ENCODE measurements at places on chromosomes 4 and X.

DNA sequence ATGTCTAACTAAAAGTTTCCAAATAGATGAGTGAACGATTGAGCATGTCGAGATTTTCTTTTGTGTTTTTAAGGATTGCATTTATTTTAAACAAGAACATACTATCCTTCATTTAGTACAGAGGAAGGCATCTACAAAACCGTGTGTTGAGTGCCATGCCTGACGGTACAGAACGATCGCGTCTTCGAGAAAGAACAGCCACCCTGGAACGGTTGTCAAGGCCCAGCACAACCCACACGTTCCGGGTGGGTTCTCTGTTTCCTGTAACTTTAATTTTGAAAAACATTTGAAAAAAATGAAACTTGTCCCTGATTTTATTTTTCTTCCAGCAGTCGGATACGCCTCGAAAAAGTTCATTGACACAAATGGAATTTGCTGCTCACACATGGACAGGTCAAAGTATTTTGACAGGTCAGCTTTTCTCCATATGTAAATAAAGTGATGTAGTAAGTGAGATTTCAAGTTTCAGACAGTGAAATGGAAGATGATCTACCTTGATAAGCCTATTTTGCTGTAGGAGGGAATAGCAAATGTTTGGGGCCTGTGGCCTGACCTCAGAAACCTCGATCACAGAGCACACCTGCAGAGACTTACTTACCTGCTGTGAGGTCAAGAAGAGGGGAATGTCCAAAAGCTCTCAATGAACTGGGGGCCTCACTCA is 24.4 kb upstream of the CYP4V2 start:
- no peak for DNase-seq

DNA sequence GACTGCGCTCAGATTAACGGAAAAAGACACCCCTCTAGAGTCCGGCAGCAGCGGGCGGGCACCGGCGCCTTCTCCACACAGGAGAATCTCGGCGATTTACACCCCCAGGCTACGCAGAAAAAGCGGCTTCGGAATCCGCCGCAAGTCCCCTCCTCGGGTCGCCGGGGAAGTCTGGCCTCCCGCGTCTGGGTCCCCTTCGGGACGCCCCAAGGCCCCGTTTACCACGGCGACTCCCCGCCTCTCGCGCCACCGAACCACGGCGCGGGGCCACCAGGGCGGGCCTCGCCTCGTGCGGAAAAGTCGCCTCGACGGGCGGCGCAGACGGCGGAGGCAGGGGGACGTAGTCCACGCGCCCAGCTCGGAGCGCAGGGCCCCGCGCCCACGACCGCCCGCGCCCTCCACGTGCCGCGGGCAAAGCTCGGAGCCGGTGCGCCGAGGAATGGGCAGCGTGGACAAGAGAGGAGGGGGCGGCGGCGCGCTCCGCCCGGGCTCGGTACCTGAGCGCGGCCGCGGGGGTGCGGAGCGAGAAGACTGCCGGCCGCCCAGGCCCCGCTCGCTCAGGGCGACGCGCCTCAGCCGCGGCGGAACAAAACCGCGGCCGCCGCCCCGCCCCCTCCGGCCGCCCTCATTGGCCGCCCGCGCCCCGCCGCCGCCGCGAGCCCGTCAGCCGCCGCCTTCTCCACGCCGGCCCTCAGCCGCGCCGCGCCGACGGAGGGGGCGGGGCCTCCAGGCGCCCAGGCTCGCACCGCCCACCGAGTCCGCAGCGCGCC is at the start of gene FAM53A:
Gene FAM53A (minus strand): TSS at position 578 of the 770 bp plus-strand sequence. CDS start 15,572 bp downstream, outside the sequence.
- DNase-seq, result peak; percentile 51

DNA sequence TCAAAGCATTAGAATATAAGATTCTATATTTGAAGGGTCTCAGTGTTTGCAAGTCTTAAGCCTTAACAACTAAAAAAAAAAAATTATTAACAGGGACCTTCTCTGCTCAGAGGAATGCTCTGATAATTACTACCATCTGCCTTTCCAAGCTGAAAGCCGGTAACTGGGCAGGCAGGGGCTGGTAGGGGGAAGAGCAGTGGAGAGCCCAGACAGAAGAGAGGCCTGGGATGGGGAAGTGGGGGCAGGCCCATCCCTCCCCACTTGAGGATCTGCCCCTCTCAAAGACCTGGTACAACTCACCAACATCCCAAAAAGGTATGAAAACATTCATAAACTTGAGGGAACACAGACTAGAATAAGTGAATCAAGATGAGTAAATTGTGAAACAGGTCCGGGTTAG is 113.9 kb downstream of the QDPR start:
- DNase-seq, result no peak

GRCh38 chrX:34562006-34562405 is 95.1 kb downstream of the TMEM47 start:
- DNase-seq, result no peak

DNA sequence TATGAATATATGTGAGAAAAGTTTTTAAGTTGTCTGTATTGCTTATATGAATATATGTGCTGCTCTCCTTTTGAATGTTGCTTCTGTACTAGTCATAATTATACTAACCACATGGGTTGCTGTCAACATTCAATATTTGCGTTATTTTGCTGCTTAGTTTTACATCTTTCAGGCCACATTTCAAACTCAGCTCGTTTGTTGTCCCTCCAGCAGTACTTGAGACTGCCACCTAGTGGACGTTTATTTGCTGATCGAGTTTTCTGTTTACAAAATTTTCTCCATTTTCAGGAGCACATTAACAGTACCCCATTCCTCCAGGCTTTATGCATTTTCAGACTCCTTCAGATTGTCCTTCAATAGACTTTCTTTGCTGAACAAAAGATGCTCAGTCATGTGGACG is 75.8 kb downstream of the NUDT11 start:
- peak; percentile 8 for DNase-seq

- DNase-seq, result no peak
Measured at GRCh38 chrX:118872102-118872566, 48.5 kb downstream of the ZCCHC12 start.

DNA sequence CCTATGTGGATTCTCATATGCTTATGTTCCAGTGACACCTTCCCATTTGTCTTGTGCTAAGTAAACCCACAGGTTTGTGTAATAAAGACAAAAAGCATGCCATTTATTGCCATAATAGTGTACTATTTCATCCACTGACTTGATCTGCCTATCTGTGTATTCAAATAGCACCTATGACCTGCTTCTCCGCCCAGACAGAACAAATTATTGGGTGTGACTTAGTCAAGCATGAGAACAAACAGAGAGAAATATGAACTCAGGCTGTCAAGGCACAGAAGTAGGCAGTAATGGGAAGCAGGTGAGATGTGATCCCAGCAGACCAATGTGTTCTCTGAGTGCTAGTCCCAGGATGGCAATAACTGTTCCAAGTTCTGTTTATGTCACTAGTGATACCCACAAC is 25.4 kb downstream of the ELOVL6 start:
- no peak for DNase-seq

- no peak for DNase-seq
Measured at GRCh38 chr4:109877400-109877799, 29.5 kb downstream of the LRIT3 start.

GRCh38 chrX:37796805-37797204 is 16.9 kb downstream of the CYBB start:
- DNase-seq, result no peak

- no peak for DNase-seq
Measured at GRCh38 chr4:149292425-149293007, 523.1 kb downstream of the IQCM start.

- DNase-seq, result no peak
Measured at GRCh38 chr4:107733431-107733925, 13.4 kb upstream of the PAPSS1 start.

- DNase-seq, result no peak
Measured at GRCh38 chr4:184757810-184758209, 23.9 kb upstream of the CENPU start.

- no peak for DNase-seq
Measured at GRCh38 chr4:85970535-85970934, 389.3 kb downstream of the MAPK10 start.

DNA sequence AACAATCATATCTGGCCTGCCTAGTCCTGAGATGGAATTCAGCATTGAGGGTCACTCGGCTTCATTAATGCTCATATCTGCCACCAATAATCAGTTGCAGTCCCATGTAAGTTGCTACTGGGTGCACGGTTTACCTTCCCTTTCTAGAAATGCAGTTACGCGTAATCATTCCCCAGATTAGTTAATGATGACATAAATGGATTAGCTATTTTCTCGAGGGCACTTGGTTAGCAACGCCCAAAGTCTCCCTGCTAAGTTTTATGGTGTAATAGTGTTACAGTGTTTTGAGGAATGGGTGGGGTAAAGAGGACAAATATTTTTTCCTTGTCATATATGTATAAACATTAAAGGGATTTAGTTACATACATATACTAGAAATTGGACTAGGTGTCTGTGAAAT is 118.8 kb downstream of the MID1 start:
- DNase-seq, result no peak

GRCh38 chrX:54807524-54808108 is at the start of gene MAGED2:
TSS of gene MAGED2 (plus strand) at chrX:54807745. CDS start at chrX:54809332, 1,587 bp downstream.
- peak; percentile 27 for DNase-seq

GRCh38 chr4:181908168-181908567 is 335.0 kb upstream of the TENM3 start:
- DNase-seq, result no peak

DNA sequence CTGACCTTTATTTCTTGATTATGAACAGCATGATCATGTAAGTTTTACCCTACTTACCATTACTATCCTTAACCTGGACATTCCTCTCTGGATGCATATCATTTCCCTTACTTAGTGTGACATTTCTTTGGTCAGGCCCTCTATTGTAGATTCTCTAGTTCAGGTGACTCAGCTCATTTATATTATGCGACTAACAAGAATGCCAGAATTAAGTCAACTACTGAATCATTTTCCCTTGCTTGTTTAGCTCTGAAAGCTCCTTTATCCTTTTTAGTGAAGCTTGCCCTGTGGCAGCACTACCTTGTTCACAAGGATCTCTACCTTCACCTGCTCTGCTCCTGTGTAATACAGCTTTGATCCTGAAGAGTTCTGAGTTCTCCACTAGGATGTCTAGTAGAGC is 15.1 kb upstream of the UGT2B17 start:
- no peak for DNase-seq

DNA sequence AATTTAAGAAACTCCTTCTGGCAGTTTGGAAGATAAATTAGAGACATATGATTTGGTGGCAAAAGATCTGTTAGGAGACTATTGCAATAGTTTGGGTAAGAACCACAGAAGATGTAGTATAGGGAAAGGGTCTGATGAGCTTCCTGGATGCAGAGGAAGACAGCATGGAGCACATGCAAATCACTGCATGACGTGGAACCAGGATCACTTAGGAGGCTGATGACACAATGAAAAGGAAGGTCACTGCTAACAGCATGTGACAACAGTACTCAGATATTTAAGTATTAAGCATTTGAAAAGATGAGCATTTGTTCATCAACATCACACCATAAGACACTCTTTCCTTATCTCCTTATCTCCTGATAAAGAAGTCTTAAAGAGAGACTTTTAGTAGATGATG is 167.8 kb upstream of the LDB2 start:
- DNase-seq, result no peak

DNA sequence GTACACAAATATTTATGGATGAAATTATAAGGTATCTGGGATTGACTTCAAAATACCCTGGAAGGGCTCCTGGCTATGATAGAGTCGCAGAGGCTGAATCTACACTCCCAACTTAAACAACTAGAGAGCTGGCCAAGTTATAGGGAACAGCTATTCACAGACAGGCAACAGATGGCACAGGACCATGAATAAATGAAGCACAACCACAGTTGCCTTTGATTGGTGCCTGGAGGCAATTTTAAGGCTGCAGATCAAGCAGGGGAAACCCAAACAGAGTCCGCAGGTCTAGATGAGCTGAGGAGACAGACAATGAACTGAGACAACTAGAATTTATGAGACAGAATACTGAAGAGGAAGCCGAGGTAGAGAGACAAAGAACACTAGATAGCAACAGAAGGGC is 155.9 kb downstream of the EVC2 start:
- DNase-seq, result no peak

GRCh38 chr4:17447056-17447455 is 64.8 kb downstream of the QDPR start:
- DNase-seq, result no peak

DNA sequence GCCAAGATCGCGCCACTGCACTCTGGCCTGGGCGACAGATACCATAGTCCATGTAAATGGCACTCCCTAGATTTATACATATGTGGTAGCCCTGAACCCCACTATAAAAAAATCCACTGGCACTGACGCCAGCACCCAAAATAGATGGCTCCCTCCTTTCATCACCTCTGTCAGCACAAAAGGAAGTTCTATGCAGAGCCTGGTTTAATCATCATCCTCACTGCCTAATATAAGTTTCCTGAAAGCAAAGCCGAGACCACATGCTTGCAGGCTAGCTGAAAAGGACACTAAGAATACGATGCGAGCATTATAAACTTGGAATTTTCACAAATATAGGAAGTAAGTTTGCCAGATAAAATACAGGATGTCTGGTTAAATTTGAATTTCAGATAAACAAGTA is 27.5 kb upstream of the DOCK11 start:
- no peak for DNase-seq

GRCh38 chr4:52037689-52038102 is 403 bp downstream of the SGCB start:
- peak; percentile 33 for DNase-seq

DNA sequence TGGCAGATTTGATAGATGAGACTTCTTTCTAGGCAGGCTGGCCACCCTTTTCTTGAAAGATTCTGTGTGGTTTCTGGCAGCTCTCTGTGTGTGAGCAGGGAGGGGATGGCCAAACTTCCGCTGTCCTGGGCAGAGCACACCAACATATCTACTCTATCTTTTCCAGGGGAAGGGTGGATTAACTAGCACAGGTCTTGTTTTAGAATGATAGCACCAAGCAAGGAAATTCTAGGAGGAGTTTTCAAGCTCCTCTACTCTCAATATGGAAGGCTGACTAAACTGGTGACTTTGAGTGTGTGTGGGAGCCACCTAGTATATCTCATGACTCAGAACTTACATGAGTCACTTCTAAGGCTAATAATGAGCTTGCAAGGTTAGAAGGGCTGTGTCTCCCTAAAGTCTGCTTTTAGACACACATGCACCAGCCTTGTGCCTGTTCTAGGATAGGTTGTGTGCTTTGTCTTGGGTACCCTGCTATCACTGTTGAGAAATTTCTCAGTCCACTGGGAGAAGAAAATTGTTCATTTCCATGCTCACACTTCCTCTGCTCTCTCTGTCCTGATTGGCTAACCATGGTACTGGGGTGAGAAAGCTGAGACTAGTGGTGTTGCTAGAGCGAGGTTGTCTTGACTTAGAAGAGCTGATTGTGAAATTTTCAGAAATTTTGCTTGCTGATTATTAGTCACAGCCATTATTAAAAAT is 72.9 kb downstream of the YIPF6 start:
- no peak for DNase-seq

DNA sequence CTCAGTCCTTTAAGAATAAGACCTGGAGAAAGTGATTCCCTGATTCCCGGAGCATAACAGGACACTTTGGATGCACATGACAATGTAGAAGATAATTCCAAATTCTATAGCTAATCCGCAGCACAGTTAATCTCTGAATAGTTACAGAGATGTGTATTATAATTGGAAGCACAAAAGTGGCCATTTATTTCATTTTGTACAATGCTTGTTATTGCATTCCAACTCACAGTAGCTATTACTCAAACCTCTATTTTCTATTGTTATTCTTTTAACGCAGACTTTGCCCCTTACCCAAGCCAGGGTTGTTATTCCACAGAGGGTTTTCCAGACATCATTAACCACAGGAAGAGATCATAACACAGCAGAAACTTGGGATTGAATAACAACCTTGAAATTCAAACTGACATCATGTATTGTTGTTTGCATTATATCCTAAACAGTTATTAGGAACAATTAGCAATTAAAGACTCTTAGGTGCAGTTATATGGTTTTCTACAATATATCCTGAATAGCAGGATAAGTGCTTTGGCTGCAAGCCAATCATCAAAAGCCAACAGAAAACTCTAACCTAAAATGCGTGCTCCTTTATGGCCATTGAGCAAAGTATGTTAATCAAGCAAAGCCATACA is 984.0 kb upstream of the TENM3 start:
- peak; percentile 95 for DNase-seq
